ENCODE measurements at places on chromosomes 16 and 17. TPM values are rescaled to one million over a fixed set of nuclear protein-coding genes. Genes with fewer than 3 reads are reported as not detected.

The TAX1BP3 gene
- polyA plus RNA-seq, result 34.0 TPM

The CD2BP2 gene
- polyA plus RNA-seq, result 18.7 TPM

The SCARF1 gene
- 0.06 TPM for polyA plus RNA-seq

The SUZ12 gene
- 19.1 TPM for polyA plus RNA-seq

The AIPL1 gene
- polyA plus RNA-seq, result not detected

The CHD3 gene
- polyA plus RNA-seq, result 12.7 TPM

The NTN1 gene
- polyA plus RNA-seq, result not detected

The MPP3 gene
- not detected for polyA plus RNA-seq

The SPATA22 gene
- polyA plus RNA-seq, result not detected

The PRSS21 gene
- polyA plus RNA-seq, result 1.9 TPM

The CD300LB gene
- not detected for polyA plus RNA-seq

The SLC22A31 gene
- polyA plus RNA-seq, result 0.55 TPM

The GLG1 gene
- polyA plus RNA-seq, result 181 TPM

The CCL7 gene
- not detected for polyA plus RNA-seq

The SSTR5 gene
- polyA plus RNA-seq, result not detected

The ASPHD1 gene
- polyA plus RNA-seq, result not detected

The GLTPD2 gene
- polyA plus RNA-seq, result 0.39 TPM

The TNS4 gene
- not detected for polyA plus RNA-seq

The CCL4 gene
- polyA plus RNA-seq, result 0.96 TPM

The ZNF423 gene
- polyA plus RNA-seq, result not detected

The APOBR gene
- polyA plus RNA-seq, result 0.79 TPM

The DHX58 gene
- polyA plus RNA-seq, result 10.1 TPM

The LITAFD gene
- not detected for polyA plus RNA-seq

The DNAH17 gene
- 1.5 TPM for polyA plus RNA-seq

The ARHGAP27 gene
- polyA plus RNA-seq, result 20.1 TPM

The SLC5A10 gene
- 0.15 TPM for polyA plus RNA-seq

The CHST6 gene
- polyA plus RNA-seq, result not detected

The HSPB9 gene
- not detected for polyA plus RNA-seq

The EME1 gene
- polyA plus RNA-seq, result not detected

The VAT1L gene
- not detected for polyA plus RNA-seq

The PERCC1 gene
- not detected for polyA plus RNA-seq

The LMF1 gene
- 10.6 TPM for polyA plus RNA-seq

The ACAP1 gene
- polyA plus RNA-seq, result 234 TPM

The PARD6A gene
- polyA plus RNA-seq, result 9.3 TPM

The TEX2 gene
- 14.8 TPM for polyA plus RNA-seq

The SLC52A1 gene
- polyA plus RNA-seq, result 0.14 TPM

The HLF gene
- not detected for polyA plus RNA-seq

The SLC43A2 gene
- polyA plus RNA-seq, result 3.7 TPM

The GDPD3 gene
- not detected for polyA plus RNA-seq
